ENCODE measurements at places on chromosomes 11 and 22. TPM values are rescaled to one million over a fixed set of nuclear protein-coding genes. Genes with fewer than 3 reads are reported as not detected.

GRCh38 chr22:38238519-38239071 lies 34.2 kb downstream of the TMEM184B start:
- no peak for DNase-seq
- no peak overlapping the region for H3K27ac ChIP-seq
- no peak overlapping the region for H3K4me3 ChIP-seq
- no peaks in the 10 kb centered on the region for H3K27me3 ChIP-seq
- H3K36me3 ChIP-seq, result no peaks in the 10 kb centered on the region

DNA sequence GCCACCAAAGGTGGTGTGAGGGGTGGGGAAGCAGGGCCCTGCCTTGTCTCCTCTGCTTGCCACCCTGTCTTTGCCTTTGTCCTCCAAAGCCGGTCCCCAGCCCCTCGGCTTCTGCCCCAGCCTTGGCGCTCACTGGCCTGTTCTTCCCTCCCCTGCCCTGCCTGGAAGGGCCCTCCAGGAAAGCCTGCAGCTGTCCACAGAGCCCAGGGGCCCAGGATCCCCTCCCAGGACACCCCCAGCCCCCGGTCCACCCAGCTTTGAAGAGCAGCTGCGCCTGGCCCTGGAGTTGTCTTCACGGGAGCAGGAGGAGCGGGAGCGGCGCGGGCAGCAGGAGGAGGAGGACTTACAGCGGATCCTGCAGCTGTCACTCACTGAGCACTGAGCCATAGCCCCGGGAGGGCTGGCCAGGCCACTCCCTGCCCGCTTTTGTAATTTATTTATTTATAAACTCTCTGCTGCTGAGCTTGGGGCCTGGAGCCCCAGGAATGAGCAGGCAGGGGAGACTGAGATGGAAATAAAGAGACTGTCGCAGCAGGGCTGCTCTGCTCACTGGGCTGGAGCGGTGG lies 1.3 kb upstream of the SSH3 start:
- peak; percentile 47 for DNase-seq
- no peak overlapping the region for H3K4me3 ChIP-seq
- H3K36me3 ChIP-seq, result peaks cover 3% of the 10 kb centered on the region
- H3K27ac ChIP-seq, result no peak overlapping the region
- H3K27me3 ChIP-seq, result no peaks in the 10 kb centered on the region

GRCh38 chr11:78419327-78419726 lies 1.7 kb upstream of the GAB2 start:
- H3K4me3 ChIP-seq, result no peak overlapping the region
- DNase-seq, result peak; percentile 84
- H3K27ac ChIP-seq, result peak overlapping the region; percentile 9
- H3K27me3 ChIP-seq, result no peaks in the 10 kb centered on the region
- H3K36me3 ChIP-seq, result no peaks in the 10 kb centered on the region

DNA sequence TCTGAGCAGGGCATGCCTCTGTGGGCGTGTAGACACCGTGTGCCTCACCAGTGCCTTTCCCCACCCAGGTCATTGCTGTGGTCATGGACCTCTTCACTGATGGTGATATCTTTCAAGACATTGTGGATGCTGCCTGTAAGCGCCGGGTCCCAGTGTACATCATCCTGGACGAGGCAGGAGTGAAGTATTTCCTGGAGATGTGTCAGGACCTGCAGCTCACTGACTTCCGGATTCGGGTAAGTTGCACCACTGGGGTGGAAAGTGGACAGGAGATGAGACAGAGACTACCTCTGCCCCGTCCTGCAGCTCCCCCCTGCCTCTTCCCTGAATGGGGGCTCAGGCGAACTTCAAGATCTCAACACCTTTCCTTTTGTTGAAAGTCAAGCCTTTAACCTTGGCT lies 24.3 kb downstream of the FAM83F start:
- H3K4me3 ChIP-seq, result no peak overlapping the region
- peak; percentile 35 for DNase-seq
- H3K36me3 ChIP-seq, result no peaks in the 10 kb centered on the region
- H3K27ac ChIP-seq, result no peak overlapping the region

DNA sequence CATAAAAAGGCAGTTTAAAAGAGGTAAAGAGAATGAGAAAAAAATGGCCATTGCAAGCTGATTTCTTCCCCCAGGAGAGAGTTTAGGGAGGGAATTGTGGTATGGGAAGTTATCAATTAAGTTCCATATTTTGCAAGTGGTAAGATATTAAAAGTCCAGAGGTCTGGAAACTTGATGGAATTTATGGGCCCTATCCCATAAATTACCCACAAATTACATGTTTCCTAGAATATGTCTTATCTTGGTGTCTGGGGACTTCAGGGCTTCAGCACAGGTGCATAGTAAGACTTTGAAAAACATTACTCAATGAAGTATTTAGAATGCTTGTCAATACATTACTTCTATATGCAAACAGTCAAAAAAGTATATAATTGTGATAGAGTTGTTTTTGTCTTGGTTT lies 614.9 kb upstream of the LRRC4C start:
- no peak overlapping the region for H3K4me3 ChIP-seq
- H3K4me1 ChIP-seq, result no peaks in the 10 kb centered on the region
- H3K27me3 ChIP-seq, result no peaks in the 10 kb centered on the region
- no peaks in the 10 kb centered on the region for H3K36me3 ChIP-seq

- DNase-seq, result no peak
- no peaks in the 10 kb centered on the region for H3K27me3 ChIP-seq
- no peak overlapping the region for H3K27ac ChIP-seq
These were observed 63.9 kb downstream of the SYN3 start for GRCh38 chr22:32994041-32994830.

GRCh38 chr11:12628314-12628713 lies 45.9 kb upstream of the TEAD1 start:
- no peak overlapping the region for H3K4me3 ChIP-seq
- H3K4me1 ChIP-seq, result no peaks in the 10 kb centered on the region
- H3K27me3 ChIP-seq, result no peaks in the 10 kb centered on the region
- H3K36me3 ChIP-seq, result no peaks in the 10 kb centered on the region

DNA sequence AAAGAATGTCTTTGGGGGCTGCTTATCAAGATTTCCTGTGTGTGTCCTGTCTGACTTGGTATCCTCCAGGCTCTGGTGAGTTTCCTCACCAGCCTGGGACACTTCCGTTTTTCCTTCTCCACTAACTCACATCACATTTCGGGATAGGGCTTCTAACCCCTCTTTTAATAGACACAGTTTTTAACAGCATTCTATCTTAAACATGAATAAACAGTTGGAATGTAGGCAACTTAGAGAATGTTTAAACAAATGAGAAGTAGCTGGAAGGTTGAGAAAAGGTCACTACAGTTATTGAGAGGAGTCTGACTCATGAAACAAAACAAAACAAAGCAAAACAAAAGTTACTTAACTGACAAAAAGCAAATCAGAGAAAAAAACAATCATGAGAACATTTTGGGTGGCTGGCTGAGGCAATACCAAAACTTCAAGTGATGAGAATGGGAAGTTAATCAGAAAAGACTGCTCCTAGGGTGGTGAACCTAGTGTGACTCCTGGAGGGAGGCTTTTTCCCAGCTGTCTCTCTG lies 64.7 kb upstream of the CTSC start:
- DNase-seq, result no peak
- no peaks in the 10 kb centered on the region for H3K4me1 ChIP-seq
- H3K36me3 ChIP-seq, result no peaks in the 10 kb centered on the region
- no peak overlapping the region for H3K4me3 ChIP-seq

GRCh38 chr11:78310500-78310909 lies 107.1 kb downstream of the GAB2 start:
- peak; percentile 76 for DNase-seq
- H3K27me3 ChIP-seq, result no peaks in the 10 kb centered on the region
- no peak overlapping the region for H3K27ac ChIP-seq

DNA sequence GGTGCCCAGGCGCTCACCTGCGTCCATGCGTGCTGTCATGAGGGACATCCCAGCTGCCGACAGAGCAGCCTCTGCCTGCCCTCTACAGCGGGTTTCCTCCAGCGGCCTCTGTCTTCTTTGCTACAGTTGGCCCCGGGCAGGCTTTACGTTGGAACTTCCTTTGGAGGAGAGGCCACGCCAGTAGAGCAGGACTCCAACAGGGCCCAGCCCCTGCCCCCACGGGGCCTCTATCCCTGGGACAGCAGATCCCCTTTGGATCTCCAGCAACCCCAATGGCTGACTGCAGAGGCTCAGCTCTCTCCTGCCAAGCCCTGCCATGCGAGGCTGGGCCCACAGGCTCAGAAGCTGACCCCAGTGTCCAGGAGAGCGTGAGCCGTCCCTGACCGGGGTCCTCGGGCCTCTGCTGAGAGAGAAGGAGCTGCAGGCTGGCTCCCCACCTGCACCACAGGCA lies 12.1 kb downstream of the TRPM5 start:
- DNase-seq, result peak; percentile 45
- no peak overlapping the region for H3K27ac ChIP-seq
- H3K4me3 ChIP-seq, result no peak overlapping the region
- no peaks in the 10 kb centered on the region for H3K27me3 ChIP-seq

DNA sequence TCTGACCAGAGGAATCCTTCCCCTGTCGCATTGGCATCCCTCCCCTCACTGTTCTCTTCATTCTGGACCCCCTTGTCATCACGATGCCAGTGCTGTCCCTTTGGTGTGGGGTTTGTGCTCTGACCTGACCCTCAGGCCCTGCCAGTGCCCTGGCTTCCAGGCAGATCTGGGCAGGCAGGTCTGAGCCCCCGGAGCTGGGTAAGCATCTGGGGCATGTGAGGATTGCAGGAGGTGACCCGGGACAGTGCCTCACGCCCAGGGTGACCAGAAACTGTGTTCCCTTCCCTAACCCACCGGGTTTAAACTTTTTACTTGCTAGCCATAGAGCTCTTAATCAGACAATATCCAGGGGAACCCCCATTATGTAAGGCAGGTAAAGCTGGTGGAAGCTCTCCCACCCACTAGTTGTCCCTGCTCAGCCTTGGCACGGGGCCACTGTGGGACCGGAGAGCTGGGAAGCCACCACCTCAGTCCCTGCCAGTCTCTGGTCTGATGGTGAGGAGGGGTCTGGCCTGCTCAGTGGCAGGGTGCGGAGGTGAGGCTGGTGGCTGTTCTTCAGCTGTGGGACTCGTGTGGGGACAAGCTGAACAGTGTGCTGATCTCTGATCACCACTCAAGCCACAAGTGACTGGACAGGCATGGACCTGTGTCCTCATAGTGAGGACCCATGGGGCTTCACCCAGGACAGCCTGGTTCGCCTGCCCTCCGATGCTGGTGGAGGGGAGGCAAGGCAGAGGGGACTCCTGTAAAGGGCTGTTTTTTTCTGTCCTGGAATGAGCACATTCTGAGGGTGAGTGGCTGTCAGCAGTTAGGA lies 38.0 kb downstream of the BCR start:
- DNase-seq, result peak; percentile 46
- H3K27ac ChIP-seq, result no peak overlapping the region
- H3K4me1 ChIP-seq, result peaks cover 8% of the 10 kb centered on the region
- H3K36me3 ChIP-seq, result no peaks in the 10 kb centered on the region

- no peaks in the 10 kb centered on the region for H3K27me3 ChIP-seq
- H3K27ac ChIP-seq, result no peak overlapping the region
- no peaks in the 10 kb centered on the region for H3K36me3 ChIP-seq
- no peak overlapping the region for H3K4me3 ChIP-seq
These were observed 27.2 kb upstream of the KCNJ11 start for GRCh38 chr11:17415523-17416104.

DNA sequence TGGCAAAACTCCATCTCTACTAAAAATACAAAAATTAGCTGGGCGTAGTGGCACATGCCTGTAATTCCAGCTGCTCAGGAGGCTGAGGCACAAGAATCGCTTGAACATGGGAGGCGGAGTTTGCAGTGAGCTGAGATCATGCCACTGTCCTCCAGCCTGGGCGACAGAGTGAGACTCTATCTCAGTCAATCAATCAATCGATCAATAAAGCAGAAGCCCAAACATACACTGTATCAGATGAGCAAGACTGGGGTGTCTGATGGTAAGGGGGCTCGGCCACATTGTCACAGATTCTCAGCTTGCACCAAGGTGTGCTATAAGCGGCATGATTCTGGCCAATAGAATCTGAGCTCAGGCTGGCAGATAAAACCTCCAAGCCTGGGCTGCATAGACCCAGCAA lies 261.1 kb downstream of the BUD13 start:
- H3K36me3 ChIP-seq, result no peaks in the 10 kb centered on the region
- H3K27me3 ChIP-seq, result no peaks in the 10 kb centered on the region

DNA sequence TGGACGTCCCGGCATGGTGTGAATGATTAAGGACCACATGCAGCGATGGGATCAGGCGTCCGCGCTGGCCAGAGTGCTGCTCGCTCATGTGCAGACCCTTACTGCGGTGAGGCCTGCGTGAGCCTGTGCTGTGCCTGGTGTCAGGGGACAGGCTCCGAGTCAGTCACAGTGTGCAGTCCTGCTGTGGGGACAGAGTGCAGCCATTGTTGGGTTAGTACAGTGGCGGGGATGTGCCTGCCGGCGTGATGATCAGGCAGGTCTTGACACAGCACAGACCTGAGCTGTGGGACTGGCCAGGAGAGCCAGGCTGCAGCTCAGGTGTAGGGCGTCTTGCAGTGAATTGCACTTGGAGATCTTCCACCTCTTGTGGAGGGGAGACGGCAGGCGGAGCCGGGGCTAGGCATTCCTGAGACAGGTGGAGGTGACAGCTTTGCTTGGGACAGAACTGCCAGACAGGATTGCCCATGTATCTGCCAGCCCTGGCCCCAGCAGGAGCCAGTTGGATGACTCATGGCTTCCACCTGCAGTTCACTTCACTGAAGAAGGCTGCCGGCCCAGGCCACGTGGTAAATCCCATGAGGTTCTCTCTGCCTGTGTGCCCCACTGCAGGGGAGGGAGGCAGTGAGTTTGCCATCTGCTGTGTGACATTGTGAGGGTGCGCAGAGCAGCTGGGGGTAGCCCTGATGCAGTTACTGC lies 17.3 kb downstream of the TRMU start:
- H3K4me3 ChIP-seq, result no peak overlapping the region
- no peaks in the 10 kb centered on the region for H3K36me3 ChIP-seq
- no peaks in the 10 kb centered on the region for H3K27me3 ChIP-seq

- H3K4me1 ChIP-seq, result no peaks in the 10 kb centered on the region
- no peak overlapping the region for H3K27ac ChIP-seq
- no peaks in the 10 kb centered on the region for H3K36me3 ChIP-seq
- H3K27me3 ChIP-seq, result no peaks in the 10 kb centered on the region
- DNase-seq, result no peak
- H3K4me3 ChIP-seq, result no peak overlapping the region
These were observed 666.6 kb upstream of the TENM4 start for GRCh38 chr11:80107415-80107814.

GRCh38 chr11:115528225-115528624 lies 24.0 kb upstream of the CADM1 start:
- no peak for DNase-seq
- no peak overlapping the region for H3K4me3 ChIP-seq
- H3K27ac ChIP-seq, result no peak overlapping the region
- no peaks in the 10 kb centered on the region for H3K27me3 ChIP-seq
- no peaks in the 10 kb centered on the region for H3K4me1 ChIP-seq
- no peaks in the 10 kb centered on the region for H3K36me3 ChIP-seq

Gene LRRC74B
- total RNA-seq, result not detected

Gene BIRC3
- 13.7 TPM for total RNA-seq

Gene PHOX2A
- not detected for total RNA-seq

Gene EP300
- total RNA-seq, result 89.5 TPM

Gene KREMEN1
- total RNA-seq, result 19.1 TPM

Gene SERPING1
- 1,015 TPM for total RNA-seq

Gene RAB36
- 1.8 TPM for total RNA-seq

Gene OR52E8
- not detected for total RNA-seq

Gene BLID
- total RNA-seq, result 19.0 TPM

Gene SPON1
- 36.9 TPM for total RNA-seq

Gene LRRC51
- total RNA-seq, result 8.5 TPM

All from aorta (tissue), 5 donors.